Stimulated activated CD8-positive, alpha-beta memory T cell treated with anti-CD3 and anti-CD28 coated beads, Interleukin-7, amount 100 ng/mL, for 1 hour (primary cell): ENCODE measurements at places on chromosomes 7 and 10.
A peak's percentile ranks its signal among the peaks of the same experiment; 100 is the strongest.

DNA sequence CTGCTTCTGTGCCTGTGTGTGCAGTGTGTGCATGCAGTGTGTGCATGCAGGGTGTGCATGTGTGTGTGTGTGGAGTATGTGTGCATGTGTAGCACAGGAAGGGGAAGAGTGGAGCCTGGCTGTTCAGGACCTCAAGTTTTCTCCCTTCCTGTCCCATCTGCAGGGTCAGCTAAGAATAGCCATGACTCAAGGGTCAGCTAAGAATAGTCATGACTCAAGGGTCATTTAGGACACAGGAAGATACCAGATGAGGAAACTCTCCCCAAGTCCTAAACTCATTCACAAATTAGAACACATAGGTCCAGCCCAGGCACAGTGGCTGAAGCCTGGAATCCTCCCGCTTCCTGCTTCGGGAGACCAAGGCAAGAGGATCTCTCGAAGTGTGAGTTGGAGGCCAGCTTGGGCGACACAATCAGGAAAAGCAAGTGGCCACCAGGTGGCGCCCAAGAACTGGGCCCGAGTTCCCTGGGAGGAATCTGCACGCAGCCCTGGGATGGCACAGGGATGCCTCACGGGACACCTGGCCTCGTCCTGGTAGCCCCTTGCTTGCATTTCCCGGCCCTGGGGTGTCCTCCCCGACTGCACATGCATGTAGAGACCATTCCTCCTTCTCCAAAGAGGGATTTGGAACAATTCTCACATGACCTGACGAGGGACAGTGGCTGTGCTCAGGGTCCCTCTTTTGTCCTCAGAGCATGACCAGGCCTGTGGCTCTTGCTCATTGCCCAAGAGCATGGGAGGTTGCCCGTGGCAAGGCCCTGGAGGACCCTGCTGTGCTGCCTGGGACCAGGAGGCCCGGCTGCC, 21.4 kb upstream of the VOPP1 start:
- DNase-seq = peak; percentile 36

- peak; percentile 19 for DNase-seq
Measured at GRCh38 chr10:97759158-97759887, 12.5 kb downstream of the SFRP5 start.

DNA sequence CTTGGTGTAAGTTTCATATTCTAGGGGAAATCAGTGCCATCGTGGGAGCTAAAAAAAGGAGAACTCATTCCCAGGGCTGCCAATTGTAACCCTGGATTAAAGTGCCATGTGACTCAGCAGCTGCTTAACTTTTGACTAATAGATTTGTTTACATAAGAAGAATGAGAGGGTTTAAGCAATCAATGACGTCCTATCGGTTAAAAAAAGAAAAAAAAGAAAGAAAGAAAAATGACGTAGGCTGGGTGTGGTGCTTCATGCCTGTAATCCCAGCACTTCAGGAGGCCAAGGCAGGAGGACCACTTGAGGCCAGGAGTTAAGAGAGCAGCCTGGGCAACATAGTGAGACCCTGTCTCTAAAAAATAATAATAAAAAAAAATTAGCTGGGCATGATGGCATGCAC, 116.2 kb upstream of the AFAP1L2 start:
- DNase-seq = no peak

GRCh38 chr10:129323879-129324278, 143.2 kb upstream of the MGMT start:
- no peak for DNase-seq

- DNase-seq = no peak
Measured at GRCh38 chr7:80613519-80613918, 24.9 kb upstream of the CD36 start.

GRCh38 chr7:53205006-53205405, 169.6 kb downstream of the POM121L12 start:
- no peak for DNase-seq

GRCh38 chr7:93957767-93958166, 36.2 kb downstream of the GNG11 start:
- no peak for DNase-seq

DNA sequence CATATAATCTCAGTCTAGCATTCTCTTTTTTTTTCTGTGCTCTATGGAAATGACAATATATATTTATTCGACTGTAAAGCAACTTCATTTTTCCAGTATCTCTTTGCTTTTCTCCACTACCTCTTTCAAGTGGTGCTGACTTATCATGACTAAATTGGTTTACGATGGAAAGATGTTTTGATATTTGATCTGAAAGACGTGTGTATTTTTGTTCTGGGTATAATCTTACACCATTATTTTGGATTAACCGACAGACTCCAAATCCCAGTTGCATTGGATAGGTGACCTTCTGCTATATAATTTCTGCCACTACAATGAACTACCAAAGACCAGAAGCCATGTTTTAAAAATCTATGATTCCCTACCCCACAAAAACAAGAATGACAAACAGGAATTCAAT, 380.5 kb upstream of the NFE2L3 start:
- DNase-seq = no peak

DNA sequence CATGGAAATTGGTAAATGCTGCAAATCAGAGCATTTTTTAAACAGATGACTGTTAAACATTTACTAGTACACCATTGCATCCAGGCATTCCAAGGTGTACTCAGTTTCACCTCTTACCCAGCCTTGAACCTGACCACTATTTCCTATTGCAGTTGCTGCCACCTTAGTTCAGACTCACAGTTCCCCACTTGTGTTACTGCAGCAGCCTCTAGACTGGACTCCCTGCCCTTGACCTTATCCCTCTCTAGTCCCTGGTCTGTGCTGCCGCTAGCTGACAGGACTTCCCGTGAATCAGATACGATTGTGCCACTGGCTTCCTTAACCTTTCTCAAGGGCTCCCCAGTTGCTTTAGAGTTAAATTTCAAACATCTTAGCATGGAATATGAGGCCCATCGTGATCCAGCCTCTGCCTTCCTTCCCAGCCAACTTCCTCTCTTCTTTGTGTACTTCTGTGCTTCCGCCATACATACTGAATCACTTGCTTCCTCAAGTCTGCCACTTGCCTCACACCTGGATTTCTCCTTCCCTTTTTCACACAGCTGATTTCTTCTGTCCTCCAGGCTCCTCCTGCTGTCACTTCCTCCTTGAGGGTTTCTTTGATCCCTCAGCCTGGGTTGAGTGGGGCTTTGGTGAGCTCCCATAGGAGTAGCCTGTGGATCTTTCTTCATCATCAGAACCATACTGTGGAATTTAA, 118.7 kb upstream of the GJD4 start:
- DNase-seq = no peak

DNA sequence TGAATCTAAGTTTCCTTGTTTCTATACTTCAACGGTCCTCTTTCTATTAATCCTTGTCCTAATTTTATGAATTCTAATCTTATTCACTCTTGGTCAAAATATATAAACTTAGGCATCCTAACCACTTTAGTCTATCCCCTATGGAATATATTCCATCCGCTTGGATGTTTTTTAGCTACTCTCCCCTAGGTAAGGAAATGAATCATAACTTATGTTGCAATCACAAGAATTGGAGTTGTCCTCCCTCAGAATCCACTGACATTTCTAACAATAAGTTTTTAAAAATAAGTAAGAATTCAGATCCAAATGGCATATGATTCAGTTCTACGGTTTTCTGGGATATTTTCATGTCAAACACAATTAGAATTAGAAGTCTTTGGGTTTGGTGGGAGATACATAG, 1081.6 kb downstream of the SORCS1 start:
- no peak for DNase-seq

- DNase-seq = no peak
Measured at GRCh38 chr10:34567659-34568253, 247.3 kb downstream of the PARD3 start.

GRCh38 chr7:24574386-24574785, 1.1 kb downstream of the PALS2 start:
- DNase-seq = no peak

DNA sequence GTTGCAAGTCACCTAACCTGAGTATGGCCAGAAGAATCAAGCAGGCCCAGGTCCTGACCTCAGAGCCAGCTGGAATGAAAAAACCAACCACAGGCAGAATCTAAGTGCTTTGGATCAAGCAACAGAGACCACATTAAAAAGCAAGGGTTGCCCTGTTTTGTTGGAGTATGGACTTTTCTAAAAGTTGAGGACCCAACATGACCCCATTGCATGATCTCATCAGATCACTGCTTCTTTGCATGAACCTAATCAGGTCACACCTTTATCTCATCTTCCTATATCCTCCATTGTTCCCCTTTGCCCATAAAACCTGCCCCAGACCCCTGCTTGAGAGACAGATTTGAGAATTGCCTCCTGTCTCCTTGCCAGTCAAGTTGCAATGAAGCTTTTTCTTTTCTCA, 11.6 kb upstream of the SNX10 start:
- no peak for DNase-seq

GRCh38 chr10:2256241-2256640, 518.9 kb upstream of the ADARB2 start:
- DNase-seq = no peak

- no peak for DNase-seq
Measured at GRCh38 chr10:48249763-48250351, 24.6 kb downstream of the FRMPD2 start.

DNA sequence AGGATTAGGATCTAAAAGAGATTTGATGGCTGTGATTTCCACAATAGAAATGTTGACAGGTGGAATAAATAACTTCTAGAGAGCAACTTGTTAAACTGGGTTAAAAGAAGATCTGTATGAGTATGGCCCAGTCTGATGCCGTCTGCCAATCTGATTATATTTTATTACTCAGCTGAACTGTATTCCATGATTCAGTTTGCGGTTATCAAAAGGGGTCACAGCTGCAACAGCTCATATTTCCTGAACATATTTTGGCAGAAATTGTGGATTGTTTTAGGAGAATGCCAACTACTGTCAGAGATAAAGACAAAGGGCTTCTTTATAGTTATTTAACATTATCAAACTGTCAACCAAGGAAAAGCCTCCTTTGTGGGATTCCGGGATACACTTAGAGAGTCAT, 244.8 kb upstream of the MINDY3 start:
- DNase-seq = no peak

- no peak for DNase-seq
Measured at GRCh38 chr10:123496996-123497660, 169.0 kb upstream of the GPR26 start.

GRCh38 chr10:697097-697875, 7.8 kb upstream of the DIP2C start:
- DNase-seq = no peak

- no peak for DNase-seq
Measured at GRCh38 chr10:606762-607544, 82.5 kb downstream of the DIP2C start.

DNA sequence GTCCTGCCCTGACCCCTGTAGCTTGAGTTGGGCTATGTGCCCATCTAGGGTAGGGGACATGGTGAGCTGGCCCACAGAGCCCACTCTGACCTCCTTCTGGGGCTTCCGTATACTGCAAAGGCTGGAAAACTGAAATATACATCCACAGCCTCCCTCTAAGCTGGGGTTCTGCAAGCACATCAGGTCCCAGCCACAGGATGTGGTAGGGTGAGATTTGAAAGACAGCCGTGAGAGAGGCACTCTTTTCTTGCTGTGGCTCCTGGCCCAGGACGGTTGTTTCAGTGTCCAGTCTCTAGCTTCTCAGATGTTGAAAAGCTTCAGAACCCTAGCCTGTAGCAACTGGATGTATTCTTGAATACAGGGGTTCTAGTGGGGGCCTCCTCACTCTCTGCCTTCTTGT, 60.1 kb upstream of the ADRB1 start:
- DNase-seq = no peak

GRCh38 chr7:123643495-123644441, 11.9 kb upstream of the LMOD2 start:
- no peak for DNase-seq

GRCh38 chr10:26837139-26837538, 23.6 kb downstream of the ABI1 start:
- no peak for DNase-seq

DNA sequence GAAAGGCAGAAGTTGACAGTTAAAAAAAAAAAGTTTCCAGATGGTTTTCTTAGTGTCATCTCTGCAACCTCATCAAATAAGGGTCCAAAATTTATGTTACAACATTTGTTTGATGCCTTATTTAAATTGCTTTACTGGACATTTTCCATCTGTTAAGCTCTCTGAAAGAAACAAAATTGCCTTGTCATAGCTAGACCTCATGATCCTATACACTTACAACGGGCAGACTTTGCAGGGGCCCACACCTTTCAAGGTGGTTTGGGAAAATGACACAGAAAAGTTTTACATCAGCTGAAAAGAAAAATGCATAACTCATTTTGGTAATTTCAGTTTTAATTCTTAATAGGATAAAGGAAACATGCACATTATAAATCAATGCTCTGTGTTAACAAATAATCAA, 1.4 kb upstream of the TES start:
- no peak for DNase-seq

- DNase-seq = no peak
Measured at GRCh38 chr10:89548673-89549072, 13.3 kb upstream of the SLC16A12 start.

DNA sequence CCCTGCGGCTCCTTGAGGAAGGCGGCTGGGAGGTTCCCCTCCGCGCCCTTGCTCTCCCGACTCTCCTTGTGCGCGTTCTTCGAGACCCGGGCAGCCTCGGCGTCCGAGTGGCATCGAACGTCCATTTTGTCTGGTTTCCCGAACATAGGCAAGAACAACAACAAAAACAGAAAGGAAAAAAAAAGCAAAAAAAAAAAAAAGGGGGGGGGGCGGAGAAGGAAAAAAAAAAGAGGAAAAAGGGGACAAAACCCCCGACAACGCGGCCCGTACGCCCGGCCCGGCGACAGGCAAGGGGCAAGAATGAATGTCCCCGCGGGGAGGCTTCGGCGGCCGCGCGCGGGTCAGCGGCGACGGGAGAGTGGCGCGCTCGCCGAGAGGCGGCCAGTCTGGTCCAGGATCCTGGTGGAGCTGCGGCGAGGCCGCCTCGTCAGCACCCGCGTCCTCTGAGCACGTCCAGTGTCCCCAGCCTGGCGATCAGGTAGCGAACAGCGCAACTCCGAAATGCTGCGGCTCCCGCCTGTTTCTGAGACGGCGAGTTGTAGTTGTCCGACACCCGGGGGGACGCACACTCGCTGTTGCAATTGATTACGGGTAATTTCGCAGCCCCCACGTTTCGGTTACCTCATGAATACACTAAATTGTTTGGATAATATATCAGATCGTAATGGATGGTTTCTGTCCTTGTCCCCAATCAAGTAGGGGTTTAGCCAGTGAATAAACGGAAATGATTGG, at the start of gene VAX1:
Gene VAX1 (minus strand): TSS at position 360 of the 732 bp plus-strand sequence. CDS start 214 bp downstream, at position 146.
- no peak for DNase-seq

DNA sequence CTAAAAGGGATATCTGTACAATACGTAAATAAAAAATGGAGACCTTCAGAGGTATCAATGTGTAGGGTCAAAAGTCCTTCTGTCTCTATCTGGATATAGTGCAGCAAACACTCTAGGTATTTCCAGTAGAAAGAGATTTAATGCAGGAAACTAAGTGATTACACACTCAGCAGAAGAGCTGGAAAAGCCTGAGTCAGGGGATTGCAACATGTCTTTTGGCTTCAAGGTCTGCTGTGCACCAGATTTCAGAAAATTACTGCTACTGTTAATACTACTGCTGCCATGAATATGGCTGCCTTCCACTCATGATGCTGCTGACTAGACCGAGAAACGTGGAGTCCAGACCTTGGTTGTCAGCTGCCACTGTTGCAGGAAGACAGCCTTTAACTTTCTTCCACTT, 94.9 kb upstream of the DLX6 start:
- no peak for DNase-seq

GRCh38 chr7:45646207-45646821, 72.1 kb downstream of the ADCY1 start:
- DNase-seq = no peak
